DND-41 (cell line): ENCODE measurements at places on chromosomes 11 and 22.

DNA sequence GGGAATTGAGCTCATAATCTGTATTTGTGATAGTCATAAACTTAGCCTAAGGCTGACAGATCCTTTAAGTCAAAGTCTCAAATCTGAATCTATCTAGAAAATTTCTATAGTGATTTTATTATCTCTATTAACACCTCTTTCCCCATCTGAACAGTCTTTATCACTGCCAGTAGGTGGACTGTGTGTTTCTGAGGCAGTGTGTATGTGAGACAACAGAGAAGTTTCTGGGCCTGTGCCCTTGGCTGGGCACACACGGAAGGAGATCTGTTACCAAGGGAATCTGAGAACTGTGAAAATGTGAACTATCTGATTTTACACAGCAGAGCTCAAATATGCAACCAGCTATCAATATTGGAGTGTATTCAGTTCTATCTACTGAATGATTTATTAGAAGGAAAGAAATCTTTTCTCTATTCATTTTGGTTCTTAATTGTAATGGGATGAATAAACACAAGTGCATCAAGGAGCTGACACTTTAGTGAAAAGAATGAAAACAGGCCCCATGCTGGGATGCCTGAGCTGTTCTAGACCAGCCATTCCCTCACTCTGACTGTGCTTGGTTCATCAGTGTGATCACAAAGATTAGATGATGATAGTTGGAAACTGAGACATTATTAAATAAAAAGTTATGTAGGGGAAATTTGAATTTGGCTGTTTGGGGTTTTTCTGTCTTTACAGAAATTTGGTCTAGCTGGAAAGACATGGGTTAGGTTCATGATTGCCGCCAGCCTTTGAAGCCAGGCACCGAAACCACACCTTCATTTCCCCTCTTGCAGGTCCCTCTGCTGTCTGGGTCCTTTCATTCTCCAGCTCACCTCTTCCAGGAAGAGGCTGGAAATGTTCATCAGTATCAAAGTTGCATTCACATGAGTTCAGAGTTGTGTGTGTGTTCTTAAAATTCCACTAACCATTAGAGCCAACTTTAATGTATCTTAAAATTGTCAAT is 68.1 kb downstream of the LIF start:
- DNase-seq, result peak; percentile 73

DNA sequence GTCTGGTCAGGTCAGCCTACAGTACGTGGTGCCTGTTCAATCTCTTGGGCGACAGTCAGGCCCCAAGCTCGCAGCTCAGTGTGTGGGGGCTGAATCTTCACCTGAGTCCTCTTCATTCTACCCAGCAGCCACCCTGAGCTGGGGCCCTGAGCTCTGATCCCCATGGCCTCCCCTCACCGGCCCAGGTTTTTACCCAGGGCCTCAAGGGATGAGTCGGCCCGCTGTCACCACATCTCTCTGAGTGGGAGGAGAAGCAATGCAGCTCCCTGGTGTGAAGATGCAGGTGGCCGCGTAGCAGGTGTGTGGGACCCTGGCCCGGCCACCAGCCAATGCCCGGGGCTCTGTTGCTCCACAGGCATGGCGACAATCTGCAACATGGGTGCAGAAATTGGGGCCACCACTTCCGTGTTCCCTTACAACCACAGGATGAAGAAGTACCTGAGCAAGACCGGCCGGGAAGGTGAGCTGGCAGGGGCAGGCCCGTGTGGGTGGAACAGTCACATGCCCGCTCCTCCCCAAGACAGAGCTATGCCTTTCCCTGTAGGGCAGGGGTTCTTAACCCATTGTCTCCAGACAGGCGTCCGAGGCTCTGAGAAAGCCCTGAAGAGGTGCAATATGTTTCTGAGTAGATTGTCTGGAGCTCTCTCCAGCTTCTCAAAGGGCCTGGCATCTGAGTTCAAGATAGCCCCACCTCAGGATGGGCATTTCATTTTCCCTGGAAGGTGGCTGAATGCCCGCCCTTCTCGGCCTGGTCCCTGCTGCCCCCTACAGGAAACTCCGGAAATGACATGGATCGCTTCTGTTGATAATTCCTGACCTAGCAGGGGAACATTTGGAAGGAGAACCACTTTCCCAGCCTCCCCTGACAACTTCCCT is 26.9 kb downstream of the POLR3H start:
- peak; percentile 39 for DNase-seq

- DNase-seq, result no peak
Observed at GRCh38 chr11:9004183-9004926, 554 bp upstream of the NRIP3 start.

DNA sequence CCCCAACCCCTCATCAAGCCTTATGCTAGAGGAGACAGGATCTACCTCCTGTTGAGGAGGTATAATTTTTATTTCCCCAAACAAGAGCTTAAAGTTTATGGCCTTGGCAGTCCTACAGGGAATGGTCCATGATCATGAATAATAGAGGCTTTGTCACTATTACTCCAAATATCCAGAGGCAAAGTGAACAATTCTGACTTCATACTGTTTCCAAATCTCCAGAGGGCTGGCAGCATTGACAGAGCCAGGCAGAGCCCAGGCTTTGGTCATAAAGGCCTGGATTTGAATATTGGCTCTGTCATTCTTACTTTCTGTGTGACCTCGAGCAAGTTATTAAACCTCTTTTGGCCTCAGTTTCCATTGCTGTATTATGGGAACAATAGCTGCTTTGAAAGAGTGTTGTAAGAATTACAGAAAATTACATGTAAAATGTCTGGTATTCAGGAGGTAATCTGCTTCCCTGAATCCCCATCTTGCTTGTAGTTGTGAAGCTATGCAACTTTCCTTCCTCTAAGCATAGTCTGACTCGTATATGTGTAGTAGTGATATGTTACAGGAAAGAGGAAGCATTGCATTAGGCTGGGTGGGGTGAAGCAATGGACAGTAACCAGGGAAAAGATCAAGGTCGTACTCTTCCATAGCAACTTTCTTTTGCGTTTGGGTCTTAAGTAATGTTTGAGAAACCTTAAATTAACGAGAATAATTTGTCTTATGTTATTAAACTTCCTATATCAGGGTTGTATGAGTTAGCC is 88.8 kb downstream of the CD44 start:
- no peak for DNase-seq

GRCh38 chr22:27383896-27384295 is 417.7 kb downstream of the MN1 start:
- DNase-seq, result no peak

DNA sequence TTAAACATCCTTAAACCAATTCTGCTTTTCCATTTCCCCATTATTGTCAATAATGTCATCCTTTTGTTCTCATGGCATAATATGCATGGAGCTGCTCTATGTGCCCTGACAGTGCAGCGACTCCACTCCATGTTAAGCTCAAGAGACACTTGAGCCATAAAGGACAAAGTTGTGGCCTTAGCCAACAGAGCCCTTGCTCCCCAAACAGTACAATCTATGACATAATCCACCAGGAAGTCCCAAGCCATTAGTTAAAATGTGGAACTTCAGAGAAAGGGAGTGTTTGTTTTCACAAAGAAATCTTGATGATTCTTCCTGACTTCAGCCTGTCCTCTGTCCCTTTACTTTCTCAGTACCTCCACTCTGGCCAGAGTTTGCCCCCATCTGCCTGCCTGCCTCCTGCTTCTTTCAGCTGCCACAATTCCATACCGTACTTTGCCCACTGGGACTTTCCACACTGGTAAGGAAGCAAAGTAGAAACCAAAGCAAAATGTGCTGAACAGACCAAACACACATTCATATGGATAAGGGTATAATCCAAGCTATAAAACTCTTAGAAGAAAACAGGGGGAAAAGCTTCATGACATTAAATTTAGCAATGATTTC is 46.3 kb upstream of the ZC3H12C start:
- no peak for DNase-seq

GRCh38 chr22:22605074-22605404 is 39.4 kb upstream of the GGTLC2 start:
- no peak for DNase-seq

DNA sequence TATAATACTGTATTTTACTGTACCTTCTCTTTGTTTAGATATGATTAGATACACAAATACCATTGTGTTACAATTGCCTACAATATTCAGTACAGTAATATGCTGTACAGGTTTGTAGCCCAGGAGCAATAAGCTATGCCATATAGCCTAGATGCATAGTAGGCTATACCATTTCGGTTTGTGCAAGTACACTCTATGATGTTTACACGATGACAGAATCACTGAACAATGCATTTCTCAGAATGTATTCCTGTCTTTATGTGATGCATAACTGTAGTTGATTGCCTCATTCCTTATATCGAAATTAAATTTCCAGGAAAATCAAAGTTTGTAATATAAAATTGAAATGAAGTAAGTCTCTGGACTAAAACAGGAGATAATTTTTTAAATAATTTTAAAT is 49.3 kb upstream of the OR5P2 start:
- DNase-seq, result no peak

DNA sequence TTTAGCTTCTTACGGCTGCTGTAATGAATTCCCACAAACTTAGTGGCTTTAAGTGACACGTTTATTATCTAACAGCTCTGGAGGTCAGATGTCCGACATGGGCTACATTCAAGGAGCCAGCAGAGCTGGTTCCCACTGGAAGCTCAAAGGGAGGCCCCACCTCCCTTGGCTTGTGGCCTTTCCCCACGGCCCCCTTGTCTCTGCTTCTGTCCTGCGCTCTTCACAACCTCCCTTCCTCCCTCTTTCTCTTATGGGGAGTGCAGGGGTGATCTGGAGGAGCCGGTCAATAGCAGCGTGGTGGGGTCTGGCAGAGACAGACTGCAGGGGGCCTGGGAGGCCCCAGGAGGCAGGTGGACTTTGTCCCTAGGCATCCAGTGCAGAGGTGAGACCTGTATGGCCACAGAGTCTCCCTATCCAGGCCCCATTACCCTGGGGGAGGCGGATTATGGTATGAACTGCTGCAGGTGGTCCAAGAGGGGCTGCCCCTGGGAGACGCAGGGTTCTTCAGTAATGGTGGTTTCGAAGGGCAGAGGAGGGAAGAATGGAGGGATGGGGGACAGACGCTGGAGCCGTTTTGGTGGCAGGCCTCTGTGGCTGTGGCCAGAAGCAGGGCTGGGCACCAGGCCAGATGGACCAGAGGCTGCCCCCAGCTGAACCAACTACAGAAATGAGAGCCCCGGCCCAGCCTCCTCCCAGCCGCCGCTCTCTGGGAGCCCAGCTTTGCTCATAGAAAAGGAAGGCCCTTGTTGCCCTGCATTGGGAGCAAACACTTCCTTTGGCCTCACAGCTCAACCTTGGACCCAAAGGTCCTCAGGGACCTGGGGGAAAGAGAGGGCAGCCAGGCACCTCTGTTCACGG is 30.7 kb upstream of the KCNQ1OT1 start:
- DNase-seq, result no peak

DNA sequence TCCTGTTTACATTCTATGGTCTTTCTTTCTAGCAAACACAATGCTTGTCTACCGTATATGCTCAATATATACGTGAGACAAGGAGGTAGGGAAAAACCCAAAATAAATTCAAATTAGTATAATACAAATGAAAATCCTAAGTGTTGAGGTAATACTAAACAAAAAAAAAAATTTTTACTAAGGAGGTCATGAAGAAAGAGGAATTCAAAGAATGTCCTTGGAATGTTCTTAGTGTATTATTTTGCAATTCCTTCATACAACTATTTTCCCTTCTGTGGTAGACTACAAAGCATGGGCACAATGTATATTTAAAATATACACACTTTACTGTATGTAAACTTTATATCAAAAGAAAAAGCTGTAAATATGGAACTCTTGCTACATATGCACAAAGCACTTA is 36.4 kb downstream of the PIK3C2A start:
- DNase-seq, result no peak

DNA sequence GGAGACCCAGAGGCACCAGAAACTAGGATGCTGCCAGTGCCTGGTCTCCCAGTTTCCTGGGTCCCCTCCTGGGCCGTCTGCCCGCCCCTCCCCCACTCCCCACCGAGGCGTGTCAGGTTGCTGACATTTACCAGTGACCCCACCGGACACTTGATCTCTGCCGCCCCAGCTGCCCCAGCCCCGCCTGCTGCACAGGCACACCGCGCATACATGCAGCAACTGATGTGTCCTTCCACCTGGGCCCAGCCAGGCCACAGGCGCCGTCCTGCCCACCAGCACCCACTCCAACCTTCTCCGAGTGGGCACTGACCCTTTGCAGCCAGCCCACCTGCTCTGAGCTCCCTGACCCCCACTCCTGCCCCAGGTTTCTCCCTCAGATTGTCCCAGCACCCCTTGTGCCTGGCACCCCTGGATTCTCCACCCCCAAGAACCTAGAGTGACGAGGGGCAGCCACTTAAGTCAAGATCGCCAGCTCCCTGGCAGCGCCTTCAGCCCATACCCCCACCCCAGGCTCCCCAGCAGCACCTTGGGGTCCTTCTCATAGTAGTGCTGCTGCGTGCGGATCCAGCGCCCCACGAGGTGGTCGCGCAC is 548 bp downstream of the PYGM start:
- no peak for DNase-seq

DNA sequence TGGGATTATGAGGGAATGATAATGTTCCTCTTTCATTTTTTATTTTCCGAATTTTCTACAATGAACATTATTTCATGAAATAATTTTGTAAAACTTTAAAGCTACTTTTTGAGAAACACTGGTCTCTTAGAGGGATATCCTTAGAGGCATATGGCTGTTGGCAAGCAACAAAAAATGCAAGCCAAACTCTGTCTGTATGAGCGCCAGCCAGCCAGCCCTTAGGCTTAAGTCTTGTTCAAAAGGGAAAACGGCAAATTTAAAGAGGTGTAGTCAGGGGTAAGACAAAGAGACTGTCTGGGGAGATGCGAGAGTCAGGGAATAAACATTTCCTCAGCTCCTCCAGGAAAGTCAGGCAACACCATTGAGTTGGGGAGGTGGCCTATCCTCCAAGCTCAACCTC is 22.5 kb downstream of the ASCC2 start:
- DNase-seq, result no peak

DNA sequence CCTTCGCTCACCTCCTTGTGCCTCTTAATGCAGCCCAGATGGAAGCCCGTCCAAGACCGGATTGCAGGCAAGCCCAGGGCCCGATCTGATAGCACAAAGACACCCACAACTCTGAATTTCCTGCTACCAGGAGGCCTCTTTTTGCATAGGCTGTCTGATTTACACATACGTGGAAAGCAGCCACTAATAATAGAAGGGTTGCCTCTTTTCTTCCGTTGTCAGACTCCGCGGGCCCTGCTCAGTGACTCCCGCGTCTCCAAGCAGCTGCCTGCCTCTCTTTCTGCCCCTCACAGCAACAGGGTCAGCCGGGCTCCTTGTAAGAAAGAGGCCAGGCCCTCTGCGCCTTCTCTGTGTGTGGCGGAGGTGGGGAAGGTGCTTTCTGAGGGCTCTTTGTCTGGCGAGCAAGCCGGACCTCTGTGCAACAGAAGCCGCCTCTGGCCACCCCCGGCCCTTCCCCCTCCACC is 26.7 kb downstream of the FLI1 start:
- DNase-seq, result no peak

GRCh38 chr11:81072273-81072672 is 1631.4 kb upstream of the TENM4 start:
- no peak for DNase-seq

- DNase-seq, result no peak
Observed at GRCh38 chr22:29130476-29130875, 57.6 kb downstream of the KREMEN1 start.

GRCh38 chr11:73350908-73351636 is 25.1 kb upstream of the RELT start:
- peak; percentile 68 for DNase-seq
